Stimulated activated memory B cell treated with anti-CD40 and anti-IgM and Interleukin-4, amounts not matched to agents 10 μg/mL and 1 μg/mL and 100 μg/mL, for 72 hours (primary cell): ENCODE measurements at places on chromosomes 6 and 20.
A peak's percentile ranks its signal among the peaks of the same experiment; 100 is the strongest.

DNA sequence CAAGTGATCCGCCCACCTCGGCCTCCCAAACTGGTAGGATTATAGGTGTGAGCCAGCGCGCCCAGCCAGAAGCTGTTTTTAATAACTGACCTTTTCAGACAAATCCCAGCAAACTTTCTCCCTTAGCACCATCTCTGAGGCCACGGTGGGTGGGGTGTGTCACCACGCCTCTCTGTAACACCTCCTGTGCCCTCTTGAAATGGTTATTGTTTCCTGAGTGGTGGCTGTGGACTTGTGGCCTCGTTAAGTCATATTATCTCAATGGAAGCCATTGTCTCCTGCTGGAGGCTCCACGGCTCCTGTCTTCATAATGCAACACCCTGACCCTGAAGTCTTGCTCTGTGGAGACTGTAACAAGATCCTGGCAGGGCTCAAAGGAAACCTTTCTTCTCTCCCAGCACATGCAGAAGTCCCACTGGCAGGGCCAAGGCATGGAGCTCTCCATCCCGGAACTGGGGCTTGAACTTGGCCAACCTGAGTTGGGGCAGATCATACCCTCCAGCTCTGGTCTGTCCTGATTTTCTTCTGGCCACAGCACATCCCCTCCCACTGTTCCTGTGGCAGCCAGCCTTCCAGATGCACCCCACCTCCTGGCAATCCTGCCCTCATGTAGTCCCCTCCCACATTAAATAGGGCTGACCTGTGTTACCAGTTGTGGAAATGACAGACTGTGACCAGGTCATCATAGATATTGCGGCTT lies 81.1 kb downstream of the SNX5 start:
- H3K36me3 ChIP-seq = peaks cover 7% of the 10 kb centered on the region
- H3K27ac ChIP-seq = no peak overlapping the region
- ATAC-seq = no peak
- peaks cover 17% of the 10 kb centered on the region for H3K4me1 ChIP-seq
- H3K27me3 ChIP-seq = peaks cover 44% of the 10 kb centered on the region
- no peak overlapping the region for H3K4me3 ChIP-seq

GRCh38 chr20:23433628-23434027 lies 5.9 kb upstream of the CSTL1 start:
- no peak overlapping the region for H3K27ac ChIP-seq
- no peak overlapping the region for H3K4me3 ChIP-seq
- H3K27me3 ChIP-seq = peaks cover 9% of the 10 kb centered on the region
- no peaks in the 10 kb centered on the region for H3K36me3 ChIP-seq
- no peaks in the 10 kb centered on the region for H3K4me1 ChIP-seq

GRCh38 chr20:54337144-54337543 lies 129.3 kb downstream of the PFDN4 start:
- H3K27ac ChIP-seq = no peak overlapping the region
- H3K36me3 ChIP-seq = no peaks in the 10 kb centered on the region
- no peaks in the 10 kb centered on the region for H3K27me3 ChIP-seq
- ATAC-seq = no peak
- no peaks in the 10 kb centered on the region for H3K4me1 ChIP-seq

GRCh38 chr6:119566546-119567260 lies 217.1 kb upstream of the MAN1A1 start:
- H3K27ac ChIP-seq = no peak overlapping the region
- H3K27me3 ChIP-seq = no peaks in the 10 kb centered on the region
- no peak overlapping the region for H3K4me3 ChIP-seq
- no peak for ATAC-seq
- H3K4me1 ChIP-seq = no peaks in the 10 kb centered on the region
- no peaks in the 10 kb centered on the region for H3K36me3 ChIP-seq

- no peaks in the 10 kb centered on the region for H3K27me3 ChIP-seq
- H3K4me3 ChIP-seq = peak overlapping the region; percentile 0
- peak overlapping the region; percentile 89 for H3K27ac ChIP-seq
- peaks cover 8% of the 10 kb centered on the region for H3K36me3 ChIP-seq
- no peak for ATAC-seq
These were observed 36.1 kb downstream of the DSE start for GRCh38 chr6:116406678-116407345.

DNA sequence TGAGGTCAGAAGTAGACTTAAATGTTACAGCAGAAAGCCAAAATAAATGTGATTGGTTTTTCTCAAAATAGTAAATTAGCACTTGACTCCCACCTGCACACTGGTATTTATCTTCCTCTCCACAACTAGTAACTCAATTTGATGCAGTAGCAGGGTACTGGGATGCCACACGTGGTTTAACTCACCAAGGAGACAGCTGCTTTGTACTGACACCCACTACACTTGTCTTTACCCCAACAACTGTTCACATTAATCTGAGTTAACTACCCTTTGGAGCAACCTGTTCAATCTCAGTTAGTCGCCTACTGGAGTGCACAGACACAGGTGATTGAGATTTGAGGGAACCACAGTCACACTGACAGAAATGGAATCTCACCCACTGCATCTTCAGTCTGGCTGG lies 242.1 kb downstream of the PRKN start:
- H3K36me3 ChIP-seq = no peaks in the 10 kb centered on the region
- no peak overlapping the region for H3K27ac ChIP-seq
- no peak for ATAC-seq
- H3K4me1 ChIP-seq = peaks cover 9% of the 10 kb centered on the region

DNA sequence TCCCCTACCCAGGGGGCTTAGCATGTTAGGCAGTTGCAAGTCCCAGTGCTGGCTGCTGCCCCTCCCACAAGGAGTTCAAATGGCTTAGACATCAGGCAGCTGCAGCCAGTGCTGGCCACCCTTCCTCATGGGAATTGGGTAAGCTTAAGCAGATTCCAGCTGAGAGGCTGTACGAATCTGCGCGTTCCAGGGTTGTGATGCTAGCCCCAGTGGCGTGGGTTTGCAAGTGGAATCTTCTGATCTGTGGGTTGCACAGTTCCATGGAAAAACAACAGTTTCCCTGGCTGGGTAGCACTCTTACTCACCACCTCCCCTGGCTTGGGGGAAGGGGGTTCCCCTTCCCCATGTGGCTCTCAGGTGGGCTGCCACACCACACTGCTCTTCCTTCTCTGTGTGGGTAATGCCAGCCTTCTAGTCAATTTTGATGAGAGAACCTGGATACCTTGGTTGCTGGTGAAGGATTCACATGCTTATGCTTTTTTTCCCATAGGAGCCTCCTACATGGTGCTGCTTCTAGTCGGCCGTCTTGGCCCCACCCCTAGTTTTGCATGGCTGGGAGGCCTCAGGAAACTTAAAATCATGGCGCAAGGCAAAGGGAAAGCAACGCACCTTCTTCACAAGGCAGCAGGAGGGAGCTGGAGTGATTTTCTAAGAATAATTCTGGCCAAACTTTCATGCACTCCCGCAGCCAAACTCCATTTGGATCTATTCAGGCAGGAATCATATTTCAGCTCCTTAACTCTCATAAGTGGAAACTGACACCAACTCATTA lies 13.0 kb downstream of the DYNLT2 start:
- no peaks in the 10 kb centered on the region for H3K36me3 ChIP-seq
- peaks cover 20% of the 10 kb centered on the region for H3K27me3 ChIP-seq
- ATAC-seq = no peak
- no peak overlapping the region for H3K27ac ChIP-seq
- H3K4me1 ChIP-seq = no peaks in the 10 kb centered on the region

DNA sequence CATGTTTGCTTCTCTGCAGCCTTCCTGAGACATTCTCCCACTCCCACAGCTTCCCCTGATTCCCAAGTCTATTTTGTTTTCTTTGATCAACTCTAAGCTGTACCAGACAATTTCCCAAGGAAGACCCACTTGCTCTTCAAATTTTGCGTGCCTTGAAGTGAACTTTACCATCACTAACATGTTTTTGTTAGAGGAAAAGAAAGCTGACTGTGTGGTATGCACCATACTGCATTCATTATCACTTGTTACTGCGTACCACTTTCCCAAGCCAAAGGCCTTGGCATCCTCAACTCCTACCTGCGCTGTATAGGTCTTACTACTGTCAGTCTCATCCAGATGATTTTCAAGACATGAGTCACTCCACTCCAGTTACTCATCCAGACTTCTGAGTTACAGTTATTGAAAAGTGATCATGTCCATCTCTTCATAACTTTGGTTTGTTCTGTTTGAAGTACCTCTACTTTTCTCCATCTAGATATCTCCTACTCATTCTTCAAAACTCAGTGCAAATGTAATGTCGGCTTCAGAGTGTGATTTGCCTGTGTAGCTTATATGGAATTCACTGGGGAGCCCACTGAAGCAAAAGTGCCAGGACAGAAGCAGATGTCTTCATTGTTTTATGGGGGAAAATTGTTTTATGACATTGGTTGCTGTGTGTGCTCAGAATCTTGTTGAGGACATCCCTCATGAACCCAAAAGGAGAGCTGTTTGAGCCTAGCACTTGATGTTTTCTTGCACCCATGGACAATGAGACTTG lies 5.2 kb downstream of the RPS12 start:
- peaks cover 54% of the 10 kb centered on the region for H3K36me3 ChIP-seq
- no peak for ATAC-seq
- peaks cover 67% of the 10 kb centered on the region for H3K4me1 ChIP-seq
- peak overlapping the region; percentile 100 for H3K27ac ChIP-seq
- no peak overlapping the region for H3K4me3 ChIP-seq
- no peaks in the 10 kb centered on the region for H3K27me3 ChIP-seq

DNA sequence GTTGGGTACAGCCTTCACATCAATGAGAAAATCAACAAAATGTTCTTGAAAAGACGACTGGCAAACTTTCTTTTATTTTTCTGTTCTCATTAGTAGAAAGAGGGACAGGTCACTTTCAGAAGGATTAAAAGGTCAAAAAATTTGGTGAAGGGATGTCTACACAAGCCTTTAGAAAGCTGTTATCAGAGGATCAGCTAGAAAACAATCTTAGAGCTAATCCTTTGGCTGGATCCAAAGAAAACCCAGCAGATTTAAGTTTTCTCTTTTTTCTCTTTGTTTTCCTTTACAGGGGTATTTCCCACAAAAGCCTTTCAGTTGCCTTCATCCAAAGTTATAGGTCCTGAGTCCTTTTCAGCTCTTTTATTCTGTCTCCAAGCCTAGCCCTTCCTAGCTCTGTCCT lies 57.3 kb upstream of the EDN1 start:
- no peak overlapping the region for H3K27ac ChIP-seq
- H3K36me3 ChIP-seq = no peaks in the 10 kb centered on the region
- no peak for ATAC-seq
- peaks cover 22% of the 10 kb centered on the region for H3K4me1 ChIP-seq

DNA sequence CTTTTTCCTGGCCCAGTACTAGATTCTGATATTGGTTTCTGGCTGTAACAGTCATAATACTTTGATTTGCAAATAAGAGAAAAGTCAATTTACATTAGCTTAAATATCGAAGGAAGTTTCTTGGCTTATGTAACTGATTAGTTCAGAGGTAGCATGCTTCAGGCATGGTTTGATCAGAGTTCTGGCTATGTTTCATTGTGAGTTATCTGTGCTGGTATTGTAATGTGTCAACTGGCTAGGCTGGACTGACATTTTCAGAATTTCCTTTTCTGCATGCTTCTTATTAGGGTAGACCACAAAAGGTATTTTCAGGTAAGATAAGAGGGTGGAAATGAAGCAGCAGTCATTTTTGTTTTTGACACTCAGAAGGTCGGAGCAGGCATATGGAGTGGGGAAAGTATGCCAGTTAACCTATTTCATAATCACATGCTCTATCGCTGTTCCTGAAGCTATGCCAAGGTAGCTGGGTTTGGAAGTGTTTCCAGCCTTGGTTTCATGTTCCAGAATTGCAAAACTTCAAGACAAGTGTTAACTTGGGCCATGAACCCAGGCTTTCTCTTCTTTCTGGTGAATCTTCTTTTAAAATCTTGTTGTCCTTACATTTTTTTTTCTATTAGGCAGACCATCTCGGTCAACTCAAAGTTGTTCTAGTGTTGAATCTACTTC lies 244.9 kb downstream of the DHX35 start:
- ATAC-seq = no peak
- no peaks in the 10 kb centered on the region for H3K4me1 ChIP-seq
- H3K27ac ChIP-seq = no peak overlapping the region
- no peaks in the 10 kb centered on the region for H3K36me3 ChIP-seq
- peaks cover 32% of the 10 kb centered on the region for H3K27me3 ChIP-seq
- H3K4me3 ChIP-seq = no peak overlapping the region

DNA sequence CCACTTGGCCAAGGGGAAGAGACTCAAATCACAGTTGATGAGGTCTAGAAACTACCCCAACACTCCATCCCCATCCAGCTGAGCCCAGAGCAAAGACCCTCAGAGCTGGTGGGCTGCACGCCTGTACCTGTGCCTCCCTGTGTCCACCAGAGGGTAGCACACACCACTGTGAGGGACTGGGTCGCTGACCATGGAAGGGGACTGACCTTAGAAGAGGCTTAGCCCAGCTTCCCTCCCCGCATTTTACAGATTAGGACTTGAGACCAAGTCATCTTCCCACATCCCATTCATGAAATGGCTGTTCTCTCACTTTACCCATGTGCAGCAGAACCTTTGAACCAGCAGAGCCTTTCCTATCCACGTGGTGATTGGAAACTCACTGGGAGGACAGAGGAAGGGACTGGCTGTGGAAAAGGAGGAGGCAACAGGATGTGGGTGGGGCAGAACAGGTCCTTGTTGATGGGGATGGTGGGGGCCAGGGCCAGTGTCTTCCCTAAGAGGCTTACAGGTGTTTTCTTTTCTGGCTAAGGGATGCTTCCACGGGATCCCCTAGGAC lies 44.3 kb downstream of the CPXM1 start:
- no peak for ATAC-seq
- H3K4me1 ChIP-seq = peaks cover 18% of the 10 kb centered on the region
- no peaks in the 10 kb centered on the region for H3K36me3 ChIP-seq
- H3K27me3 ChIP-seq = peaks cover 86% of the 10 kb centered on the region
- H3K27ac ChIP-seq = no peak overlapping the region
- no peak overlapping the region for H3K4me3 ChIP-seq

GRCh38 chr20:62524505-62524911 lies 48.7 kb upstream of the GATA5 start:
- no peak for ATAC-seq
- peaks cover 24% of the 10 kb centered on the region for H3K4me1 ChIP-seq
- H3K27me3 ChIP-seq = peaks cover 75% of the 10 kb centered on the region
- no peak overlapping the region for H3K27ac ChIP-seq
- no peaks in the 10 kb centered on the region for H3K36me3 ChIP-seq

- H3K36me3 ChIP-seq = no peaks in the 10 kb centered on the region
- peak; percentile 41 for ATAC-seq
- H3K27me3 ChIP-seq = peaks cover 7% of the 10 kb centered on the region
- no peak overlapping the region for H3K27ac ChIP-seq
These were observed 32.4 kb upstream of the KIF13A start for GRCh38 chr6:18019539-18020534.

DNA sequence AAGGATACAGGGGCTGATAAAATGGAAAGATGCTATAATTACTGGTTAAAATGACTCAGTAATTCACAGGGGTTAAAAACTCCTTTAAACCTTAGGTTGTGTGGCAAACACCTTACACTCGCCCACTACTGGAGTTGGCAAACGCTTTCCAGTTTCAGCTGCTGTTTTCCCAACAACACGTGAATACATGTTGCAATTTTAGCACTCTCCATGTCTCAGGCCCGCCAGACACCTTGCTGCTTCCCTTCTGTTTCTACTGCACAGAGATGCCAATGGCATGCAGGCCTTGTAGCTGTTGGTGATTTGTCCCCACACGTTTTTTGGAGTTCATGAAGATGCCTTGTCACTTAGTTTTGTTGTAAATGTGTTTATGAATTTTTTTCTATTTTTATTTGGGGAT lies 5.3 kb upstream of the TTPAL start:
- H3K4me3 ChIP-seq = no peak overlapping the region
- ATAC-seq = no peak
- peaks cover 5% of the 10 kb centered on the region for H3K4me1 ChIP-seq
- no peaks in the 10 kb centered on the region for H3K36me3 ChIP-seq
- H3K27me3 ChIP-seq = peaks cover 24% of the 10 kb centered on the region
